PC-9 (cell line): ENCODE measurements at places on chromosomes 4 and X.
A peak's percentile ranks its signal among the peaks of the same experiment; 100 is the strongest.

- DNase-seq, result peak; percentile 71
These were observed 68.7 kb upstream of the TAB3 start for GRCh38 chrX:30957753-30958152.

DNA sequence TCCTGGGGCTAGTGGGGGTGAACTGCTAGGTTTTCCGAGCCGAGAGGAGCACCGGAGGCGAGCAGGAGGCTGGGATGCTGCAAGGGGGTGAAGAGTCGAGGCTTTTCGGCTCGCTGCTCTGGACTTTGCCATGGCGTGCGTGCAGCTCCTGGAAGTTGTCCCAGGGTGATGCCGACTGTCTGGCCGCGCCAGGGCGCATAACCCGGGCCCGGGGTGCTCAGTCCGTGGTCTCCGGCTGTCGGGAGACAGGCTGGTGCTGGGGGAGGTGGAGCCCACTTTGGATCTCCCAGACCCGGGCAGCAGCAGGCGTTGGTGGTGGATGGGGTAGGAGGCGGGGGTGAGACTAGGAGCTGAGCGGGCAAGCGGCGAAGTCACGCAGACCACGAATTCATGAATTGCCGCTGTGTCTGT is 793 bp downstream of the GRIA3 start:
- DNase-seq, result no peak

- DNase-seq, result no peak
These were observed 202.3 kb upstream of the CENPE start for GRCh38 chr4:103400405-103400804.

DNA sequence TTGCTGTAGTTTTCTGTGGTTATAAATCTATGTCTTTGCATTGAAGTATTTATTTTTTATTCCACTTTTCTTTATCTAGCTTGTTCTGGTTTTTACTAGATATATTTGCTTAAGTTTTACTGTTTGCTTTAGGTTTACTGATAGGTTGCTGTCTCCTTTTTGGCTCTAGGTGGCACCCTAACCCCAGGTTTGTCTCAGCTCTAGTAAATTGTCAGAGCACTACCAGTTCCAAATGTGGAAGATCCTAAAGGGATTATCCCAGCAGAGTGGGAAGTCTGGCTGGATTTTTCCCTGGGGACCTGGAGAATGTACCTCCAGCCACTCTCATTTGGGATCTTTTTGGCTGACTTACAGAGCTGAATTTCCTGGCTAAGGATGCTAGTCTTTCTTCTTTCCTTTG is 106.1 kb downstream of the PBDC1 start:
- DNase-seq, result peak; percentile 31

- DNase-seq, result no peak
These were observed 671.8 kb downstream of the CCSER1 start for GRCh38 chr4:90798948-90799347.

DNA sequence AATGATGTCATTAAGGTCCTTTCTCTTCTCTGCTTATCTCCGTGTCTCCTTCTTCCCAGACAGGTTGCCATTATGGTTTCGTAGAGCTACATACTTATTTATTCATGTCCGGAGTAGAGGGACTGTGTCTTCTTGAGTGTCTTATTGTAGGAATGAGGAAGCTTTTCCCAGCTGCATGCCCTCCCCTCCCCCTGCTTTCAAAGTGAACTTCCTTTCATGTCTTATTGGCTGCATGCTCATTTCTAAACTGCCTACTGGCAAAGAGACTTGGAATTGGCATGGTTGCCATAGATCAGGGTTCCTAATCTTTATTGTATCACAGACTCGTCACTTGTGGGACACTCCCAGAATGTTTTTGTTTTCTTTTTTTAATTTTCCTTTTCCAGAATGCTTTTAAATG is 15.4 kb downstream of the VAMP7 start:
- no peak for DNase-seq

DNA sequence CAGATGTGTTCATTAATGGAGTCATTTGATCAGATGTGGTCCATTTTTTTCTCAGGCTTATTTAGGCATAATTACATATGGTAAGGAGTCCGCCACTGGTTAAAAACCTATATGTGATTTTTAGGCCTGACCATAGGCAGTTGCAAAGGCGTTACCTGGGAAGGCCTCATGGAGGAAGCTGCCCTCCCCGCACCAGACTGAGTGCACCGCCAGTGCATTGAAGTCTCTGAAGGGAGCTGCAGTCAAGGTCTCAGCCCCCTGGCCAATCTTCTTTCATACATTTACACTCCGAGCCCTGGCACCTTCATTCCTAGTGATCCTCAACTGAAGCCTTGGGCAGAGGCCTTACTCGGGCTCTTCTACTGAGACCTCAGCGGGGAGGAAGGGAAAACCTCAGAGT is 898.2 kb upstream of the AGA start:
- no peak for DNase-seq

- DNase-seq, result peak; percentile 36
These were observed 23.5 kb downstream of the TLR10 start for GRCh38 chr4:38759113-38759789.

- no peak for DNase-seq
These were observed 6.1 kb upstream of the HCCS start for GRCh38 chrX:11105080-11105479.

DNA sequence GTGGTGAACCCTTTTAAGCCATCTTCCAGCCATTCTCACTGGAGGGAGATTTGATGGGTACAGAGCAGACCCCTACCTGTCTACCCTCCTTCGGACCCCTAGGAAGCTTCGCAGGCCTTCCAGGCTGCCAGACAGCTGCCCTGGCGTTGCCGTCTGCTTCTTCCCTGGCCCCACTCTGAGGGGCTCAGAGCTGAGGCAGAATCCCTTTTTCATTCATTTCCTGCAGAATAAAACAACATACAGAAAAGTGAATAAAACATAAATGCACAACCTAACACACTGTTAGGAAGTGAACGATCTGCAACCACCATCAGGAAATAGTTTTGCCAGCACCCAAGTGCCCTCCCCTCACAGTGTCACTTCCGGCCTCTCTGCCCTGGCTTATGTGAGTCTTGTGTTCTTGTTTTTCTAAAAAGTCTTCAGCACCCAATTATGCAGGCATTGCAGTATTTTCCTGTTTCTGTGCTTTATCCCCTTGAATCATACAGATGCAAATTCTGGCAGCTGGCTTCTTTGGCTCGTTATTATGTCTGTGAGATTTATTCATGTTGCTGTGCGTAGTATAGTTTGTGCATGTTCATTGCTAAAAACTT is 5.6 kb upstream of the ADD1 start:
- no peak for DNase-seq
